ENCODE measurements at places on chromosomes 7 and 10. TPM values are rescaled to one million over a fixed set of nuclear protein-coding genes. Genes with fewer than 3 reads are reported as not detected.

OR9A2 gene
- total RNA-seq = 0.37 TPM

RPEL1 gene
- not detected for total RNA-seq

ZNF716 gene
- total RNA-seq = not detected

AS3MT gene
- not detected for total RNA-seq

TMEM26 gene
- total RNA-seq = not detected

CPA4 gene
- not detected for total RNA-seq

Measured in OCI-LY7 (cell line).